T47D (cell line): ENCODE measurements at places on chromosomes 6 and 20.

DNA sequence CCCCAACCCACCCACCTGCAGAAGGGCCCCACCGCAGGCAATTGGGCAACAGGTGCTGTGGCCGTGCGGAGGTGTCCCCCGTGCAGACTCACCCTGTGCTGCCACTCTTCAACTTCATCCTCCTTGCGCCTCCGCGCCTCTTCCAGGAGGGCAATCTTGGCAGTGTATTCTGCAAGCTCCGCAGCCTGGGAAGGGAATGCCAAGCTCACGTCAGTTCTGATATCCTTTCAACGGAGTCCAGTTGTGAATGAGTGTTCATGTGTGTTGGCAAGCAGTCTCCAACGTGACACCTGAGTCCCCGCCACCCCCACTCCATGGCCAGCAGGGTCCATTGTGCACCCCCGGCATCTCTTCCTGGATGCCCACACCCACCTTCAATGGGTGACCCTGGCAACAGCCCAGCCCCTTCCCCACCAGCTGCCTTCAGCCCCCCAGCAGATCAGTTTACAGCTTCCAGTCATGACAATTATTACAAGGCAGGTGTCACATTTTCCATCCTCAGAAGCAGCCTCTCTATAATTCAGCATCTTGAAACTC lies 49.9 kb downstream of the EZR start:
- DNase-seq: no peak

DNA sequence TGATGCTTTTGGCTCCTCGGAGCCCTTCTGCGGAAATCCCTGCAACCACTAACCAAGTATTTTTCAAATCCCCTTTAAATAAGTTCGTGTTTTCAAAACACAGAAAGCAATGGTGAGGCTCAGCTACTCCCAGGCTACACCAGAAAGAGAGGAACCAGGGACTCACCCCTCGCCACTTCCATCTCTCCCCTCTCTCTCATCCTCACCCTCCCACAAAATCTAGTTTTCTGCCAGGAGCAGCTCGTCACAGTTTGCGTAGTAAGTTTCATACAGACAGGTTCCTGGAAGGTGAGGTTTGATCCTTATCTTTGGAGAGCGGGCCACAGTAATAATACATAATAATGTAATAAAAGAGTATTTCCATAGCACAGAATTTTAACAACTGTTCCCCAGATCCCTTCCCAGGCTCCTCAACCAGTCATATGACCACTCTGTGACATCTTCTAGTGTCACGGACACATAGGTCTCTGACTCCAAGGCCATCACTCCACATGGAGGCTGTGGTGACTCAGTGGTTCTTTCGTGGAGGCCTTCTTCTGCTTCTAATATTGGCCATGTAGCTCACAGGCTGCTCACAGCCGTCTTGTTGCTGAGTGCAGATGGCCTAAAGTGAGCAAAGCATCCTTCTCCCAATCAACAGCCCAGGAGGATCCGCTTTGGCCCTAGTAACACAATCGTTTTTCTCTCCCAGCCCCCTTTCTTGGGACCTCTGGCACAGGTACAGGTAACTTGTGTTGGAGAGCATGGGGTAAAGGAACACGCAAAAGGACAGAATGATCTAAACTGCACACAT lies 295.7 kb downstream of the CDC5L start:
- DNase-seq: no peak

DNA sequence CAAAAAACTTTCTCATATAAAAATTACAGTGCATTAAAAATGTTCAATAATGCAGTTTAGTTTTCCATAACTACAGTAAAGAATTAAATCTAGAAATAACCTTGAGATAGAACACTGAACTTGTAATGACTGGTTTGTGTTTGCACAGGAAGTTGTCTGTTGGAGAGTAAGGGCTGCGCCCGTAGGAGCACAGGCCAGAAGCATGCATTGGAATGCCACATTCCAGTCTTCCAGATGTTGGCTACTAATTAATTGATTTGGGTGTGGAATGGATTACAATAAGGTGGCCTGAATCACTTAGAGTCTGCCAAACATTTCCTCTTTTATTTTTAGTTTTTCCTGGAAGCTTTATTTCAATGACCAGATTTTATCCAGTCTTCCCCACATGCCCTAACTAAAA lies 582.6 kb upstream of the MMS22L start:
- no peak for DNase-seq

- peak; percentile 98 for DNase-seq
Observed at GRCh38 chr6:43053545-43054205, at the start of gene CUL7. Gene CUL7 (minus strand): TSS chr6:43053851. CDS start chr6:43052788, 1,063 bp downstream.

- DNase-seq: no peak
Observed at GRCh38 chr6:15516923-15517560, 145.8 kb downstream of the DTNBP1 start.

DNA sequence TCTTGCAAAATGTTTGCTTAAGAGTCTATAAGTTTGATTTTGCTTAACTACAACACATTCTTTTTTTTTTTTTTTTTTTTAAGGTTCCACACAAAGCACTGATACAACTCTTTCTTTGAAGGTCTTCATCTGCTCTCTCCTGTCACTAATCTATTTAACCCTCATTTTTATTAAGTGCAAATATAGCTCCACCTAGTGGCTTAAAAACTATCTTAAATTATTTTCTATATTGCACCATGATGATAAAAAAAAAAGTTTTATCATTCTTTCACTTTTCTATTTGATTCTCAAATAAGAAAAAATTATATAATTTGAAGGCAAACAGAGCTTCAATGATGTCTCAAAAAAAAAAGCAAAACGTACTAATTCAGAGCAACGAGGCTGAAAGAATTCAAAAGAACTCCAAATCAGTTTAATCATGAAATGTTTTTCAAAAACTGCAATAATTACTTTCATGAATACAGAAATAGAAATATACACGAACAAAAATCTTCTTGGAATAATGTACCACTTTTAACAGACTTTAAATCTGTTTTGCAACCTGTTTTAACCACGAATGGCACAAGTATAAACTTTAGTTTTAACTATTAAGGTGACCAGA lies 12.8 kb downstream of the ESF1 start:
- peak; percentile 16 for DNase-seq

- DNase-seq: no peak
Observed at GRCh38 chr6:53975941-53976615, 135.2 kb upstream of the MLIP start.

DNA sequence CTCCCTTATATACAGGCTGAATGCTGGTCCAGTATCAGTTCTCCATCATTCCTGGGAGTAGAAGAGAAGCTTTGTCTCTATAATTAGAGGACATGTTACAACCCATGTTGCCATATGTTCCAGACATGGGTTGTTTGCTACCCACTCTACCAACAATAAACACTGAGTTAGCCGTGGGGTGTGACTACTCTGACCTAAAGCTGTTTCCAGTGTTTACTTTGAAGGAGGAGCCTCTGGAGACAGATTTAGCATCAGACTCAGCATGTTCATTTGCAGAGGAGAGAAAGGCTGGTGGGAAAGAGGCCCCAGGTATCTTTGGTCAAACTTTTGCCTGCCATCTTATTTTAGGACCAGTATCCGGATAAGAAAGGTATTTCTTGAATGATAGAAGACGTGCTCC lies 157.9 kb upstream of the SNX9 start:
- DNase-seq: no peak

- DNase-seq: no peak
Observed at GRCh38 chr20:25397821-25398220, 7.2 kb upstream of the ABHD12 start.

DNA sequence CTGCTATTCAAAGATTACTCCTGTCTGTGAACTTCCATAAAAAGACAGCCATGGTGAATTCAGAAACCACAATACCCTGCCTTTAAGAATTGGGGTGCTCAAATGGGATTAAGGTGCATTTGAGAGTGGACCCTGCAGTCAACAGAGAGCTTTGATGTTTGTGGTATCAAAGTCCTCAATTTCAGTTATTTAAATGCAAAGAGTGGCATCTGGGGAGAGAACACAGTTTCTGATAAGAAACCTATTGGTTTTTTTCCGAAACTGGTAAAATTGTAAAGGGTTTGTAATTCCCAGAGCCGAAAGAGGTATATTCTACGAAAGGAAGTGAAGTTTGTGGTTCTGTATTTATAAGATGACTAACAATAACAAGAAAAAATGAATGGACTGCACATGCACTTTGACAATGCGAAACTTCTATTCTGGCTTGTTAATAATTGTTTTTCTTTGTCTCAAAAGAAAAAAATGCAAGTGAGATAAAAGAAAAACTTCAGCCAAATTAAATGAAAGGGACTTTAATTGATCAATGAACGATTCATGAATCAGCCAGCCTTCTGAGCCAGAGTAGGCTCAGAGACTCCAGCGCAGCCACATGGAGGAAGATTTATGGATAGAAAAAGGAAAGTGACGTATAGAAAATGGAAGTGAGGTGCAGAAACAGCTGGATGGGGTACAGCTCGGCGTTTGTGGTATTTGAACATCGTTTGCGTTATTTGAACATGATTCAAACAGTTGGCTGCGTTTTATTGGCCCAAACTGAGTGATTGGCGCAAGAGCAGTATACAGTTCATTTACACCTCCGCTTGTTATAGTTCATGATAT lies 70.5 kb upstream of the DUSP22 start:
- no peak for DNase-seq

GRCh38 chr20:58670102-58670501 lies 19.0 kb downstream of the STX16 start:
- no peak for DNase-seq

- no peak for DNase-seq
Observed at GRCh38 chr20:59398537-59399205, 98.3 kb downstream of the EDN3 start.

DNA sequence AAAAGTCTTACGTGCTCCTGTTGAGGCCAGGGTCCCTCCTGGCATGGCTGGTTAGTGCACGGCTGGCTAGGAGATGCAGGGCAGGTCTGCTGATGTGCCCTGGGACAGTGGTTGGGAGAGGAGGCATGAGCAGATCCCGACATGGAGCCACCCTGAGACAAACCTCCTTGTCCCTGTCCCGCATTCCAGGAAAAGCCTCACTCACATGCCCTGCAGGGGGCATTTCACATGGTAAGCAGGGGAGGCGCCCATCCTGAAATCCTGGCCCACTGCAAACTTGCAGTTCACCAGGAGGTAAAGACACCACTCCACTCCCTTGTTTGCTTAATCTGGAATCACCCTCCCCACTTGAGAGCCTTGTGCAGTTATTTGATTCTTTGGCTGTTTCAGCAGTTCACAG lies 116.7 kb upstream of the SLC24A3 start:
- no peak for DNase-seq

DNA sequence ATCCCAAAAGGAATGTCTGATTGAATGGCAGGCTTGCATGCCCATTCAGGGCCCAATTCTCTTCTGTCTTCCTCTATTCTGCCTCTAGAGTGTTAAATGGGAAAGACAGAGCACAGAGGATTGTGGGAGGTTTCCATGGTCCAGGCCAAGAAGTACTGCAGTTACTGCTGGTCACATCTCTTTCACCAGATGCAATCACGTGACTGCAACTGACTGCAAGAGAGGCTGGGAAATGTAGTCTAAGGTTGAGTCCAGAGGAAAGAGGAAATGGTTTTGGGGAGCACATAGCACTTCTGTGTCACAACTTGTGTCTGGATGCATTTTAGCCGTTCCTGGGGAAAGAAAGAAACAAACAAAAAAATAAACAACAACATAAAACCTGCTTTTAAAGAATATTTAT lies 336.4 kb upstream of the BTBD3 start:
- DNase-seq: no peak
